ENCODE measurements at places on chromosomes 11 and 22.

GRCh38 chr11:134470238-134470637, 58.2 kb upstream of the B3GAT1 start:
- no peak for DNase-seq

- no peak for DNase-seq
Measured at GRCh38 chr11:44324749-44325525, 15.0 kb upstream of the ALX4 start.

- DNase-seq: no peak
Measured at GRCh38 chr11:34633640-34633989, 12.7 kb downstream of the EHF start.

DNA sequence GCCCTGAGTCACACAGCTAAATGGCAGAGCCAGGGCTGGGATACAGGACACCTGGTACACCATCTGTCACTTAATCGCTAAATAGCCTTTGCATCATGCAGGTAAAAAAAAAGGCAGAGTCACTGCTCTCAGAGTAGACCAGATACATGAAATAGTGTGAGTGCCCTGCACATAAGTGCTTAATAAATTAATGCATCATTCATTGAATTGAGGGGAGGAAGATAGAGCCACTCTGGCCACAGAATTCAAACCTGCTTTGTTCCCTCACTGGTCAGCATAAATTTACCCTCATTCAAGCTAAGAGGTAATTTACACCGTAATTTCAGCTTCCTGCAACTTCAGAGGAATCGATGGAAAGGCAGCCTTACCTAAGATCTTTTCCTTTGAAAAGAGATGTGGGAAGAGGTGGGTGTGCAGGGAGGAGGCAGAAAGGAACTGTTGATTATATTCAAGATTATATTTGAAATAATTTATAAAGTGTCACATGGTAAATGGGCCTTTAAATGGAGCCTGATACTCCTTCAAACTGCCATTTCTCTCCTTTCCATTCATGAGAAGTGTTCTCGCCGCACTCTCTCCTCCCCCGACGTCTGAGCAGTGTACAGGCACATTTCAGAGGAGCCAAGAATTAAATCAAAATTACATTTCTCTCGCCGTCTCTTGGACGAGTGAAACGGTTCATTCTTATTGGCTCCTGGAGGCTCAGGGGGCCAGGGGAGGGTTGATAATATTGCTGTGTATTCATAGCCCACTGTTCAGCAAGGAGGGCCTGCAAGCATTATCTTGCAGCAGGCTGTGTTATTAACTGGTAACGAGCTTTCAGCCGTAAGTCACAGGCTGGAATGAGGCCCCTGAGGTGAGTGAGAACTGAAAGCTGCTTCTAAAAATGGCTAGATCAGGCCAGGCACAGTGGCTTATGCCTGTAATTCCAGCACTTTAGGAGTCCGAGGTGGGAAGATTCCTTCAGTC, 52.2 kb upstream of the HMGXB4 start:
- DNase-seq: no peak

GRCh38 chr11:30605036-30605605, 19.0 kb upstream of the MPPED2 start:
- DNase-seq: no peak

GRCh38 chr11:21119411-21119810, 450.0 kb downstream of the NELL1 start:
- no peak for DNase-seq

GRCh38 chr22:23233752-23234408, 53.6 kb downstream of the BCR start:
- DNase-seq: no peak

DNA sequence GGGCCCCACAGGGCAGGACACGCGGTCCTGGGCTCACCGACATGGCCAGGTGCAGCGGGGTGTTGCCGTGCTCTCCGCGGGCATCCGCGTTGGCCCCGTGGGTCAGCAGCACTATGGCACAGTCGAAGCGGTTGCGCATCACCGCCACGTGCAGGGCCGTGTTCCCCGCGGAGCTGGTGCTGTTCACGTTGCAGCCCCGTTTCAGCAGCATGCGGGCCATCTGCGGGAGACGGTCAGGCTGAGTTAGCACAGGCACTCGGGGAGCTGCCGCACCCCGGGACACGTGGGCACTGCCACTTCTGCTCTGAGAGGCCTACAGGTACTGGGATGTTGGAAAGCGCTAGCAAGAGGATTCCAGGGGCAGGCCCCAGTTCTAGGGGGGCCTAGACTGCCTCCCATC, 22.3 kb upstream of the BAIAP2L2 start:
- DNase-seq: no peak

GRCh38 chr22:37070334-37070733, 18.8 kb downstream of the KCTD17 start:
- no peak for DNase-seq
